ENCODE measurements at places on chromosomes 5 and 9.

DNA sequence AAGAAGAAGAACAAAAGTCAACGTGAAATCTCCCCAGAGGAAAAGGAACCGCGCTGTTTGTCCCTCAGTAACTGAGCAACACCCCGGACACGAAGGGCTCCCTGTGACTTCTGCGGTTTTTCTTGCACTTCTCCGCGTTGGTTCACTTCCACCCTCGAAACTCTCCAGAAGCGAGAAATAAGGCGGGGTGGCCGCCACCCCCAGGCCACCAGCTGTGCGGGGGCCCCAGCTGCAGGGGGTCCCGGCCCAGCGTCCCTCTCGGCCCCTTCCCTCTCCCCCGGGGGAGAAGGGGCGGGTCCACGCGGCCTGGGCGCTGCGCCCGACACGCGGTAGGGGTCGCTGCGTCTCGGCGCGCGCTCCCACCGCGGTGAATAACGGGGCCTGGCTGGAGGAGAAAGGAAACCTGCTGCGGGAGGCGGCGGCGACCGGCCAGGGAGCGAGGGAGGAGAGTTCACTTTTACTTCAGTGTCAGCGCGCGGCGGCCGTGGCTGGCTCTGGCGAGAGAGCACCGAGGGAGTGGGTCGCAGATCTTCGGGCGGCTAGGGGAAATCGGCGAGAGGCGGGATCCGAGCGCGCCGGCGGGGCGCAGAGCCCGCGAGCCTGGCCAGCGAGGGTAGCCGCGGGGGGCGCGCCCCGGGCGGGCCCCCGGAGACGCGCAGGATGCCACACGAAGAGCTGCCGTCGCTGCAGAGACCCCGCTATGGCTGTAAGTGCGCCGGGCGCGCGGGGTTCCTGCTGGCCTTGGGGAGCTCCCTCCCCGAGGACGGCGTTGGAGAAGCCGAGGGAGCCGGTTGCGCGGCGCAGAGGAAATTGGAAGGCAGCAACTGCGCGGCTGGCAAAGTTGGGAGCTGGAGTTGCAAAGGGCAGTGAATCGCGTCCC lies at the start of gene IQGAP2:
Gene IQGAP2 (plus strand): TSS at position 400 of the 880 bp plus-strand sequence. CDS start 261 bp downstream, at position 661.
- peak; percentile 93 for DNase-seq

- DNase-seq = no peak
Observed at GRCh38 chr9:120698766-120699165, 15.5 kb downstream of the MEGF9 start.

DNA sequence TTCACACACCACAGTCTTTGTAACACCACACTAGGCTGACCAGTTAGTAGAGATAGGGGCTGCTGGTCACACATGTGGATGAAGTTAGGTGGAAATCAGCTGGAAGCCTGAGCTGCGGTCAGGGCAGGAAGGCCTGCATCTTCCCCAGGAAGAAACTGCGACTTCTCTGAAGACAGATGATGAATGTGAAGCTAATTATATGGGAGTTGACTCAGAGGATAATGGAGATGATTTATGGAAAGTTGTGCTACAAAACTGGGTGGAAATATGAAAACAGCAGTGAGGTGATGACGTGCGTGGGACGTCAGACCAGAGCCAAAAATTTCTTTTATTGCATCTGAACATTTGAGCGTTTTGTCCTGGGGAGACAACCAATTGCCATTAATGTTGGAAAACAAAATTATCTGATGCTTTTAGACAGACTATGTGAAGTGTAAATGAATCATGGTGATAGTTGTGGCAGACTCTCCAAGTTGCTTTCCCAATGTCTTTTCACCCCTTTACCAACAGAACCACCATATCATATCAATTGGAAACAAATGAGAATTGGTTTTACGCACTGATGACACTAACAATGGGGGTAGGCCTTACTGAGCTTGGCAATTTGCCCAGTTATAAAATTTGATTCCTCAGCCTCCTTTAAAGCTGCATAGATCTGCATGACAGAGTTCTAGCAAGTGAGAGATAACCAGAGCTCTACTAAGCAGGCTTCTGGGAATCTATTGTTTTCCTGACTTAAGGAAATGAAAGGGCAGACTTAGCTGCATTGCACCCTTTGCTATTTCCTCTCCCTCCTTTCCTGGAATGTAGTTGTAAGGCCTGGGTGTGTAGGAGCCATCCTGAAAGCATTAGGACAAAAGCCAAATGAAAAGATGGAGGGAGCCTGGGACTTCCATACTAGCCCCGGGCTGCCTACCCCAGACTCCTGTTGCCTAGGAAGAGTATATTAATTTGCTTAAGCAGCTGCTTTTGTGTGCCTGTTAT lies 84.0 kb downstream of the RAB3C start:
- DNase-seq = no peak

- no peak for DNase-seq
Observed at GRCh38 chr9:14238518-14238917, 75.4 kb downstream of the NFIB start.

- DNase-seq = no peak
Observed at GRCh38 chr5:9625731-9626130, 4.4 kb downstream of the TAS2R1 start.

DNA sequence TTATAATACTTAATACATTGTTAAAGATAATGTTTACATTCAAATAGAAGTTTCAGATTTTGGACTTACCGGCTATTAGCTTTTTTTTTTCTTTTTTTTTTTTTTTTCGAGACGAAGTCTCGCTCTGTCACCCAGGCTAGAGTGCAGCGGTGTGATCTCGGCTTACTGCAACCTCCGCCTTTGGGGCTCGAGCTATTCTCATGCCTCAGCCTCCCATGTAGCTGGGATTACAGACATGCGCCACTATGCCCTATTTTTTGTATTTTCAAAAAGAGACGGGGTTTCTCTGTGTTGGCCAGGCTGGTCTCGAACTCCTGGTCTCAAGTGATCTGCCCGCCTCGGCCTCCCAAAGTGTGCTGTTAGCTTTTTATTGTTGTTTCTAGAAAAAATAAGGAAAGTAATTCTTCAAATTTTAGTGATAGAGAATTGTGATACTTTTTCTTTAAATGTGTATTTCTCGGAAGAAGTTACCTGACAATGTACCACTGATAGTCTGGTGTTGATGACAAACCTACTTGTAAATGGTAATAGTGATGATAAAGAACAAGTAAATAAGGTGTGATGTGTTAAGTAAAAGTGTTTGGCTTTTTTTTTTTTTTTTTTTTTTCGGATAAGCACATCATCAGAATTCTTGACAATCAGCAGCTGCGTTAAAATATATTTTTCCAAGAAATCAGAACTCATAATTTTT lies 2.7 kb downstream of the CDC42SE2 start:
- DNase-seq = peak; percentile 70

- no peak for DNase-seq
Observed at GRCh38 chr5:107342371-107342770, 328.4 kb downstream of the EFNA5 start.

- DNase-seq = no peak
Observed at GRCh38 chr5:91556-92263, at the start of gene PLEKHG4B. Gene PLEKHG4B, plus strand, starts transcription at chr5:92168. Its CDS starts 64 bp downstream, at chr5:92232.

GRCh38 chr5:97162045-97162444 lies 19.6 kb upstream of the LIX1 start:
- DNase-seq = peak; percentile 37

DNA sequence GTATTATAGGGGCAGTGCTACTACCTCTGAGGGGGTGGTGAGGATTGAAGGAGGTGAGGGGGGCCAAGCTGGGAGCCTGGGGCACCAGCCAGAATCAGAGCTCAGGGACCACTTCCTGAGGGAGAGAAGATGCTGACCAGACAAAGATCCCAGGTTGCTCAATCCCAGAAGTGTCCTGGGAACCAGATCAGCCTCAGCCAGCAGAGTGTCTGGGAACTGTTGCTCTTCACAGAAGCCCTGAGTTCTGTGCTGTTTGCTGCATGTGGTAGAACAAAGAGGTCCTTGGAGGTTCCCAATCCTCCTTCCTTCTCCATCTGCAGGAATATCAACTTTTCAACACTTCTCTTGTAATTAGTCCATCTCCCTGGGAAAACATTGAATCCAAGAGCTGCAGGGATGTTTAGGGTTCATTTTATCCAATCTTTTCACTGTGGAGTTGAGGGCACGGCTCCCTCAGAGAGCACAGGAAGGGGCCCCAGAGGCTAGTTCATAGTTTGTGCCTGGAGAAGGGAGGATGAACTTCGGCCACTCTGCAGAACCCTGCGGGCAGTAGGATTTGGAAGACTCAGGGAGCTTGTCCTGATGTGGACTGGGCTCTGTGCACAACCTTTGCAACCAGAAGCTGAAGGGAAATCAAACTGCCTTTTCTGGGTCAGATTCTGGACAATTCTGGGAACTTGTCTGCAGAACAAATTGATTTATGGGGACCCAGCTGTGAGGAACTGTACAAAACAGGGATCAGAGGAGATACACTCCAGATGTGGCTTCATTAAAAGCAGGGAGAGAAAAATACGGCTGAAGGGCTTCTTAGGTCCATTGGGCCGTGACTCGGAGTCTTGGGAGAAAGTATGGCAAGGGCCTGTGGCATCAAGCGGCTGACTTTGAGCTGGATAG lies 57.1 kb downstream of the GALNT12 start:
- DNase-seq = no peak

GRCh38 chr9:94250456-94250855 lies 8.6 kb upstream of the ZNF169 start:
- no peak for DNase-seq

DNA sequence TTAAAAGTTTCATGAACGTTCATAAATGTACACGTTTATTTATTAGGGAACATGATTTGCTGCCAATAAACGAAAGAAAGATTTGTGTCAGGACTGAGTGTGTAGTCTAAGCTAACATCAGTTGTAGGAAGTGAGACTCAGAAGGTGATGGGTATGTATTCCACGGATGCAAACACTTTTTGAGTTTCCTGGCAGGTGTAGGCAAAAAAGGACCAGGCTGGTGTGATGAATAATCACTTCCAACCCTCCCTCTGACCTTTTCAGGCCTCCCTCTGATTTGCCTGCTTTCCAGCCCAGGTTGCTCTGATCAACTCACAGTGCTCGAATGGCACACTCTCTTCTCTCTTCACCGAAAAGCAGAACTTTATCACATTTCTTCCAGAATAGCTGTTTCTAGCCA lies 51.8 kb downstream of the BASP1 start:
- DNase-seq = no peak
